NK-92 treated with Interleukin-12 subunit alpha and Interleukin-12 subunit beta, amount 100 ng/mL, for 24 hours (cell line): ENCODE measurements at places on chromosomes 16 and 17.

DNA sequence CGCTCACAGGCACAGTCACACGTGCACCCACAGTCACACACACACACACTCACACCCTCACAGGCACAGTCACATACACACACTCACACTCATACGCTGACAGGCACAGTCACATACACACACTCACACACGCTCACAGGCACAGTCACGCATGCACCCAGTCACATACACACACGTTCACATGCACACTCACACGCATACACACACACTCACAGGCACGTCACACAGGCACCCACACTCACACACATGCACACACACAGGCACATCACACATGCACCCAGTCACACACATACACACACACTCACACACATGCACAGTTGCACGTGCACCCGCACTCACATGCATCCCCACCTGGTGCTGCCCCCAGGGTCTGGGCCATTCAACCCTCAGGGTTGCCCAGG lies 46.1 kb upstream of the CBFA2T3 start:
- DNase-seq: no peak

- DNase-seq: no peak
Measured at GRCh38 chr17:18250259-18250658, 8.3 kb downstream of the FLII start.

DNA sequence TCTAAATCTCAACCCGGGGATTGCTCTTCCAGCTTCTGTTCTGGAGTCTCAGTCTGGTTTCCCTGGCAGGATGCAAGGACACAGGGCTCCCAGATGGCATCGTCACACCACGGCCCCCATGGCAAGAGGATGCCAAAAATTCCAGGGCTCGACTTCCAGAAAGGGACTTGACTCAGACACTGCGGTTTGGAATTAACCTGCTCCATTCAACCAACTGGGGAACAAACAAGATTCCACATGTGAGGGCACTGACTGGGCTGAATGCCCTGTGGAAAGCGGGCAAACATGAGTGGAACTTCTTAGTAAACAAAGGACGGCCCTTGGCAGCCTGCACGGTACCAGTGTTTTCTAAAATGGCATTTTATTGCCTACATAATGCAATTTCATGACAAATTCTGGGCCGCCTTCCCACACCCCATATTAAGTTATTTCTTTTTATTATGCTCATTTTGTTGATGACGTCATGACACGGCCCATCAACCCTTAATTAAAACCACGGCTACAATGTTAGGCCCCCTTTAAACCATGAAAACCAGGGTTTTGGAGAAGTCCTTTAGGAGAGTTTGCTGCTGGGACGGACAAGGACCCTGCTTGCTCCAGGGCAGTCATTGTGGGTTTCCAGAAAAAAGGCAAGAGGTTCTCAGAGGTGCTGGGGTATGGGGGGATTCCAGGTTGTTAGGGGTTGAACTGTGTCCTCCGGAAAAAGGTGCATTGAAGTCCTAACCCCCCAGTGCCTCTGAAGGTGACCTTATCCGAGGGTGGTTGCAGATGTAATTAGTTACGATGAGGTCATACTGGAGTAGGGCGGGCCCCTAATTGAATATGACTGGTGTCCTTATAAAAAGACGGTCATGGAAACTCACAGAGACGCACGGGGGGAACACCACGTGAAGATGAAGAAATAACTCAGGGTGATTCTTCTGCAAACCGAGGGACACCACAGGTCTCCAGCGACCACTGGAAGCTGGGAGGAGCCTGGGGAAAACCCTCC lies 205.6 kb downstream of the FOXL1 start:
- DNase-seq: no peak

GRCh38 chr16:71242601-71243000 lies 12.1 kb upstream of the HYDIN start:
- DNase-seq: no peak

- DNase-seq: no peak
Measured at GRCh38 chr17:2883544-2884213, 87.4 kb downstream of the RAP1GAP2 start.

DNA sequence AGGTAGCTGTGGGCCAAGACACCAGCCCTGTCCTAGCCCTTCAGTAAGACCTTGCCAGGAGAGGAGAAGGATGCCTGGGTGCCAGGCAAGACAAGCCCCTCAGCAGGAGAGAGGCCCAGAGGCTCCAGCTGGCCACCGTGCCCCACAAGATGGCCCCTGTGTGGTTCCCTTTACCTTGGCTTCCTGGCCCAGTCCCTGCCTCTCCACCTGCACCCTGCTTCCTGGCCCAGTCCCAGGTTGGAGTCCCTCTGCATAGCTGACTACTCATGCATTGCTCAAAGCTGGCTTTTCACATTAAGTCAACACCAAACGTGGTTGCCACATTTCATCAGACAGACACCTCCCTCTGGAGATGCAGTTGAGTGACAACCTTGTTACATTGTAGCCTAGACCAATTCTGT lies 4.0 kb downstream of the SYNGR3 start:
- no peak for DNase-seq

DNA sequence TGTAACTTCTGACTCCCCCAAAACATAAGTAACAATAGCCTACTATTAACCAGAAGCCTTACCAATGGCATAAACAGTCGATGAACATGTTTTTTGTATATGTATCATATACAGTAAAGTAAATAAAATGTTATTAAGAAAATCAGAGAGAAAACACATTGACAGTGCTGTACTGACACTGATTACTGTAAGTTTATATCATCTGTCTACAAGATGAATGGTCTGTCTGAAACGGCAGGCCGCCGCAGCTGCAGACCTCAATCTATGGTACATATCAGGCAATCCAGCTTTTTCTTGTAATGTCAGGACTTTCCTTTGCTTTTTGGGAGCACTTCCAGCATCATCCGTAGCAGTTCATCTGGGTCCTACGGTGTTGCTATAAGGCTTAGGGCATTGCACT lies 44.2 kb upstream of the RPH3AL start:
- DNase-seq: no peak

DNA sequence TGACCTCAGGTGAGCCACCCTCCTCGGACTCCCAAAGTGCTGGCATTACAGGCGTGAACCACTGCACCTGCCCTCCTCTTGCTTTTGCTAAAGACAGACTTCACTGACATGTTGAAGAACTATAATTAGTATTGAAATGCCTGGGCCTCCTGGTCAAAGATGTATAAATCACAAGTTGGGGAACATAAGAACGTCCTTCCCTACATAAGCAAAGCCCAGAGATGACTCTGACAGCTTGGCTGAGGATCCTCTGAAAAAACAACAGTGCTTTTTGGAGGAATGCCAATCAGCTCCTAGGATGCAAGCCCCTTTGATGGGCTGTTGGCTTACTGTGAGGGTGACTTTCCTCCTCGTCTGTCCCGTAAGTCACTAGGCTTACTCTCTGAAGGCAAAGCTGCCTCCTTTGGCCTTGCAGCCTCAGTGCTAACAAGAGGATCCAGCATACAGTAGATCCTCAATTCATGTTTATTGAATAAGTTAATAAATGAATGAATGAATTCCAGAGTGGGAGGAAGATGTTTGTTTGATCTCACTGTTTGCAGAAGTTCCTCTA lies 6.3 kb downstream of the APOH start:
- DNase-seq: no peak

- DNase-seq: no peak
Measured at GRCh38 chr16:81928271-81928918, 82.9 kb downstream of the SDR42E1 start.

- no peak for DNase-seq
Measured at GRCh38 chr16:12601290-12601900, 202.3 kb downstream of the CPPED1 start.

- DNase-seq: no peak
Measured at GRCh38 chr17:2176499-2177169, 121.7 kb downstream of the HIC1 start.

- no peak for DNase-seq
Measured at GRCh38 chr16:51056331-51056730, 94.7 kb downstream of the SALL1 start.

- DNase-seq: no peak
Measured at GRCh38 chr17:28812748-28813377, 29.7 kb downstream of the FAM222B start.

GRCh38 chr17:81395600-81396277 lies 482 bp downstream of the BAHCC1 start:
- DNase-seq: no peak

GRCh38 chr16:65319621-65320231 lies 197.9 kb upstream of the CDH11 start:
- no peak for DNase-seq

GRCh38 chr17:40903129-40903847 lies 18.2 kb upstream of the KRT20 start:
- no peak for DNase-seq

- DNase-seq: peak; percentile 42
Measured at GRCh38 chr16:67968400-67969253, at the start of gene SLC12A4. SLC12A4 (minus strand) TSS chr16:67968637; CDS start chr16:67968553, 84 bp downstream.

- DNase-seq: no peak
Measured at GRCh38 chr17:49524473-49525359, 29.6 kb downstream of the NGFR start.

DNA sequence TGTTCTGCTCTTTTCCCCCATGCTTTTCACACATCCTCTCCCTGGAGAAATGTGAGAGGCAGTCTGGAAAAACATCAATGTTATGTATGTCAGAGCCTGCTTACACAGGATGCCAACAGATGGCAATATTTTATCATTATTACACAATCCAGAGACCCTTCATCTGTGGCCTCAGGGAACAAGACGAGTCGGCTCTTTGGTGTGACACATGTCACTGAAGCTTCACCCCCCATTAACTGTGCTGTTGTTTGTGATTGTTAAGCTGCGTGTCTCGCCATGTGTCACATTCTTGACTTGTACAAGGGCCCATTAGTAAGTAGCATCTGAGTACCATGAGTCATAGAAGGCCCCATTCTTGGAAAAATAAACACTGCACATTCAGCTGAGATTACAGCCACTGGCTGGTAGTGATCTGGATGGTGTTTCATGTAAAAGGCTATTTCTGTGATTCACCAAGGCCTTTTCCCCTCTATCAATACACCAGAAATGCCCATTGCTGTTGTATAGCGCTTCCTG lies 682.1 kb upstream of the SOX9 start:
- DNase-seq: no peak

- DNase-seq: no peak
Measured at GRCh38 chr16:81553814-81554675, 109.4 kb downstream of the CMIP start.

DNA sequence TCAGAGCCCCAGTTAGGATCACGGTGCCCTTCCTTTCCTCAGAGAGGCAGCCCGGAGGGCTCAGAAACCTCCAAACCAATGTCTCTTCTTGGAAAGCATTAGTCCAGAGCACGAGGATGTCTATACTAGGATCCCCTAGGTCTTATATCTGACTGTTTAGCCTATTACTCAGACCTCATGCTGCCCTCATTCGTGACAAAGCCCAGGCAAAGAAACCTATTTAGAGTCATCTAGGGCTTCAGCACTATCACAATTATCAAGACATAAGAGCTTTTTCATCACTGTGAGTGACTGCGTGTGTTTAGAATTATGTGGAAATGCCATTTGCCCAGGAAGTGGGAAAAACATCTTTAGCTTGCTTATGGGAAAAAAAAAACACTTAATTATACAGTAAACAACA lies 159.8 kb upstream of the NOL11 start:
- DNase-seq: no peak

DNA sequence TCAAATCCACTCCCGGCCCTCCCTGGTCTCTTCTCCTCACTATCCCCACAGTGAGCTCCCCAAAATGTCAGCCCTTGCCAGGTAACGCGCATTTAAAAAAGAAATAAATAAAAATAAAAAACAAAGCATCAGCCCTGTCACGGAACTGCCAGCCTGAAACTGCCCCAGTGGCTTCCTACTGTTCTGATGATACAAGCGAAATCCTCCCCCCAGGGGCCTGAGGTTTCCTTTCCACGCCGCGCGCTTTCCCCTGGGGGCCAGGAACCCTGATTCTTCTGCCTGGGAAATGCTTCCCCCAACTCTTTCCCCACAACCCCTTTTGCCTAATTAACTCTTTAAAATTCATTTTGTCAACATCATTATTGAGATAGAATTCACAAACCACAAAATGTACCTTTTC lies 12.2 kb upstream of the RPH3AL start:
- DNase-seq: no peak

DNA sequence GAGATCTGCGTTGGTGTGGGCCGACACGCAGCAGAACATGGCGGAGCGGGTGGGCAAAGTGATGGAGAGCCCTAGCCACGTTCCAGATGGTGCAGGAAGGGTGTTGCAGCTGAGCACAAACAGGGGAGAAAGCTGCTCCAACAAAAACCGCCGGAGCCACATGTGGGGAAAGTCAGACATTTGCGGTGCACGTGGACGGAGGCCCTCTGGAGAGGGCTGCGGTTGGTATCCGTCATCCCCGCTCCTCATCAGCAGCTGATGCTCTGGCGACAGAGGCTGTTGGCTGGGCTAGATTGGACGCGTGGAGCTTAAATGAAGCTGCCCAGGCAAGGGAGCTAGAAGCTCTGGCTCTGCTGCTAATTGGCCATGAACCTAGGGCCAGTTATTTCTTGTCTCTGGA lies 43.5 kb upstream of the ADCY9 start:
- DNase-seq: no peak

DNA sequence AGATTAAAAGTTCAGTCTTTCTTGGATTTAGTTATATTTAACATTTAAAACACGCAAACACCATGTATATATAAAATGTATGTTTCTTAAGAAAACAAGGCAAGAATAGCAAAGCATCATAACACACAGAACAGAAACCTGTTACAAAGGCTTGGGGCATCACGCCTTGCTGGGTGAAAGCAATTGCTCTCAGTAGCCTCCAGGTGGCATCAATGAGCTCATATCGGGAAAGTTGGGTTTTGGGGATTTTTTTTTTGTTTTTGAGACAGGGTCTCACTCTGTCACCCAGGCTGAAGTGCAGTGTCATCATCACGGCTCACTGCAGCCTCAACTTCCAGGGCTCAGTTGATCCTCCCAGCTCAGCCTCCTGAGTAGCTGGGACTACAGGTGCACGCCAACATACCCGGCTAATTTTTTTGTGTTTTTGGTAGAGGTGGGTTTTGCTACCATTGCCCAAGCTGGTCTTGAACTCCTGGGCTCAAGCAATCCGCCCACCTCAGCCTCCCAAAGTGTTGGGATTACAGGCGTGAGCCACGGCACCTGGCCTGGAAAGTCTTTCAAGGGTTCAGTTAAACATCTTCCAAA lies 56.9 kb downstream of the CYB5D2 start:
- no peak for DNase-seq

DNA sequence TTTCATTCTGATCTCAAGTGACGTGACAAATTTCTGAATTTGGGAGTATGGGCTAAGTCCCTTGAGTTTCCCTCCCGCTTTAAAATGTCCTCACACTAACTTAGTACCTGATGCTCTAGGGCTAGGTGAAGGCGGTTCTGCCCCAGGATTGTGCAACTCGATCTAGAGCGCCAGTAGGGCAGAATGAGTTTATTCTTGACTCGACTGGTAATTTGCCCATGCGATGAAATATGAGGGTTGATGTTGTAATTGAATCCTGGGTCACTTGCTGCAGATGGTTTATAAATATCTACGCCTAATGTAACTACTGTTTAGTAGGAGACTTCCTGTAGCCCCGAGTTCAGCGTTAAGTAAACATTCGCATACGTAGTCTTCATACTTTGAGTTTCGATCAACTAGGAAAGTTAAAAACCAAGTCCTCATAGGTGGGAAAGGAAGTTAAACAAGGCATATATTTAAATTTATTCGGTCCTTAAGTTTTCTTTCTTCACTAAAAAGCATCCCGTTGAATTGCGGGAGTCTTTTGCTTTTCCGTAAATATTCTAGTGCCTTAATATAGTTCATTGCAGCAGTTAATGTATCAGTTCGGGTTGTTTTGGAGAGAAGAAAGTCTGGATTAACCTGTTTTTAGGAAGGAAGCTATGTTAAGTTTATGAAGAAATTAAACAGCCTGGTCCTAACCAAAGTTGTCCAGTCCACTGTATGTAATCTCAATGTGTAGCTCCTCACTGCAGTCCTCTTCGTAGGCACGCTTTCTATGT lies 1.6 kb downstream of the CTCF start:
- DNase-seq: peak; percentile 29

GRCh38 chr16:2949705-2950352 lies 14.2 kb upstream of the KREMEN2 start:
- no peak for DNase-seq
